ENCODE measurements at places on chromosomes 3 and 15. TPM values are rescaled to one million over a fixed set of nuclear protein-coding genes. Genes with fewer than 3 reads are reported as not detected.

DNA sequence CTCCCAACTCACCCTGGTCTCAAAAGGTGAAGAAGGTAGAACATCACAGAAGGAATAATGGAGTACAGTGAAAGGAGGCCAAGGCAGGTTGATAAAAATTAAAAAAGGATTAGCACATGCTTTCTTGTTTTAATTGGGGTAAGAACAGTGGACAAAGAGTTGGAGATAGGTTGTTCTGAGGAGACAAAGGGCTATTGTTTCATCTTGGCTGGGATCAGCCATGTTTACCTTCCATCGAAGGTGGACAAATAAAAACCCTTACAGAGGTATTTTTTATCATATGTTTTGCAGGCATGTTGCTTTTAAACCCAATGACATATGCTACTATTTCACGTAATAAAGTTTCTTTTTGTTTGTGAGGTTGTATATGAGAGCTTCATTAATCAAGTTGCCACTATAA lies 12.9 kb downstream of the COMMD2 start:
- DNase-seq = no peak

GRCh38 chr15:52802110-52802509 lies 12.0 kb upstream of the ONECUT1 start:
- no peak for DNase-seq

Gene UPK1B
- 0.41 TPM for total RNA-seq

Gene HRH1
- total RNA-seq = not detected

Gene UROC1
- not detected for total RNA-seq

Gene ZCWPW2
- 0.34 TPM for total RNA-seq

GRCh38 chr15:91922646-91923547 lies 69.4 kb downstream of the SLCO3A1 start:
- DNase-seq = no peak

DNA sequence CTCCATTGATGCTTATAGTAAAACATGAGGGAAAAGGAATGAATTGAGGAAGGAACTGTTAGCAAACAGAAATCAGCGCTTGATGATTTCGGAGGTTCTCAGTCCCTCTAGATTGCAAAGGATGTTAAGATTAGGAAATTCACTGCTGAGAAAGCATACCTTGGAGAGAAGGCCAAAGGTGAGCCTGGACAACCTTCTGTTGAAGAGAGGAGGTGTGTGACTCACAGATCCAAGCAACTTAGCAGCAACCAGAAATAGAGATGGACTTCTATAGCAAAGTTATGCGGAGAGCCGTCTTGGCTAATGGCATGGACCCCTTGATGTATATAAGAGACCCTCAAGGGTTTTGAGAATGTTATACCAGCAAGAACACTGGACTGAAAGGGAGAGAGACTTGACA lies 114.3 kb downstream of the EEFSEC start:
- DNase-seq = no peak

- no peak for DNase-seq
Observed at GRCh38 chr3:116150655-116151167, 294.6 kb downstream of the LSAMP start.

GRCh38 chr3:110577854-110578253 lies 493.8 kb upstream of the NECTIN3 start:
- no peak for DNase-seq

Gene RLBP1
- total RNA-seq = not detected

DNA sequence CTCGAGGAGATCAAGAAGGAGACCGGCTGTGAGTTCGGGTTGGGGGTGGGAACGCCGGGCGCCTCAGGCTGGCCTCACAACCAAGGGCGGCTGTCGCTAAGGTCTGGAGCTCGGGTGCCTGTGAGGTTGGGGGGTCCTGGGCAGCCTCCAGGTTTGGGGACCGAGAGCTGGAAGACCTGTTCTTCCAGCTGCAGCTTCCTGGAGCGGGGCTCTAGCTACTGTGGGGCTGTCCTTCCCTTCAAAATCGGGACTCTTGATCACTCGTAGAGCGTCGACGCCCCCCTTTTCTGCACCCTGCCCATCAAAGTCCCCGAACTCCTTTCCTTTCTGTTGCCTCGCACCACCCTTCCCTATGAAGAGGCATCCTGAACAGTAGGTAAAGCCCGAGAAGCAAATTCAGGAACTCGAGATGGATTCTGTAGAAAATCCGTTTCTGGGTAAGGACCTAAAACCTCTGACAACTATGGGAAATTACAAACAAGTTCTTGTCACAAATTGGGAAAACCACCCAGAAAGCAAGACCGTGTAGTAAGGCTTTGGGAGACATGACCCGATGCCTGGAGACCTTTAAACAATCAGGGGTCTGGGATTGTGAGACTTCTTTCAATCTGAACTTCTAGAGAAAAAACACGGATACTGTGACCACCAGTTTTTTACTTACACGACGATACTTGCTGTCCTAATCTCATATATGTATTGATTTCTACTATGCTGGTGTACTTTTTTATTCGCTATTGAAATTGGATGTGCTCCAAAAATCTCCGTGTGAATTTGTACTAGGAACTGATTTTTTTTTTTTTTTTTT lies 556 bp downstream of the CHP1 start:
- no peak for DNase-seq

DNA sequence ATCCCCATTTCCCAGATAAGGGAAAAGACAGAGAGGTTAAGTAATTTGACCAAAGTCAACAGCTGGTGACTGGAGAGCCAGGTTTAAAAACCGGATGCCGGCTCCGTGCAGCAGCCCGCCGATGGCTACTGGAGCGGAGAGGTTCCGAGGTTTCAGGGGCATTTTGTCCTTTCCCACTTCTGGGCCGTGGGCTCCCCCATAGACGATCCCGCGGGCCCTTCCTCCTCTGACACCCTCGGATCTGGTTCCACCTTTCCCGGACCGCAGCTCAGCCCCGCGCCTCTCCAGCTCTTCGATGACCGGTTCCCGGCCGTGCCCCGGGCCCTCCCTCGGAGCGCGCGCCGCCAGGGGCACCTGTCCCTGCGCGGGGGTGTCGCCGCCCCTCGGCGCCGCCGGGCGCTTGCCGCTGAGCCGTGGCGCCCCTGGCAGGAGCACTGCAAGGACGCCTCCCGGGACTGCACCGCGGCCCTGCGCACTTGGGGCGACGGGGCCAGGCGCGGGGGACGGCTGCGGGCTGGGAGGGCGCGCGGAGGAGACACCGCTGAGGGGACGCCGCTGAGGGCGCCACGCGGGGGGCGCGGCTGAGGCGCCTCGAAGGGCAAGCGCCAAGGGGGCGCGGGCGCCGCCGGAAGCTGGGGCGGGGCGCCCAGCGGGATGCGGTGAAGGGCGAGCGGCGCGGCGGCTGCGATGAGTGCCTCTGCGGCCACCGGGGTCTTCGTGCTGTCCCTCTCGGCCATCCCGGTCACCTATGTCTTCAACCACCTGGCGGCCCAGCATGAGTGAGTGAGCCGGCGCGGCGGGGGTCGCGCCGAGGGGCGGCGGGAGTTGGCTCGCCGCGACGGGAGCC lies at the start of gene TM6SF1:
Gene TM6SF1, plus strand, starts transcription at position 652 of the 847 bp plus-strand sequence. Its CDS starts 36 bp downstream, at position 688.
- peak; percentile 26 for DNase-seq

GRCh38 chr3:151925419-151925818 lies 52.0 kb downstream of the SUCNR1 start:
- DNase-seq = no peak

DNA sequence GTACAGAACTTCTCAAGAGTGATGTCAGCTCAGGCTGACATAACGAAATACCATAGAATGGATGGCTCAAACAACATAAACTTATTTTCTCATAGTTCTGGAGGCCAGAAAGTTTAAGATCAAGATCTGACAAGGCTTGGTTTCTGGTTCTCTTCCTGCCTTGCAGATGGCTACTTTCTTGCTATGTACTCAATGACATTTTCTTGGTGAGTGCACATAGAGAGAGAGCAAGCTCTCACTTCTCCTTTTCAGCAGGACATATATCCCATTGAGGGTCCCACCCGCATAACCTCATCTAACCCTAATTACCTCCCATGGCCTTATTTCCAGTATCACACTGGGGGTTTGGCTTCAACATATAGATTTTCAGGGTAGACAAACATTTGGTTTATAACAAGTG lies 1072.1 kb downstream of the PLOD2 start:
- no peak for DNase-seq

- no peak for DNase-seq
Observed at GRCh38 chr15:73782344-73782959, 29.3 kb upstream of the INSYN1 start.
